Vagina (tissue), 2 donors: ENCODE measurements at places on chromosomes 1 and 21. TPM values are rescaled to one million over a fixed set of nuclear protein-coding genes. Genes with fewer than 3 reads are reported as not detected.
A peak's percentile ranks its signal among the peaks of the same experiment; 100 is the strongest.

DNA sequence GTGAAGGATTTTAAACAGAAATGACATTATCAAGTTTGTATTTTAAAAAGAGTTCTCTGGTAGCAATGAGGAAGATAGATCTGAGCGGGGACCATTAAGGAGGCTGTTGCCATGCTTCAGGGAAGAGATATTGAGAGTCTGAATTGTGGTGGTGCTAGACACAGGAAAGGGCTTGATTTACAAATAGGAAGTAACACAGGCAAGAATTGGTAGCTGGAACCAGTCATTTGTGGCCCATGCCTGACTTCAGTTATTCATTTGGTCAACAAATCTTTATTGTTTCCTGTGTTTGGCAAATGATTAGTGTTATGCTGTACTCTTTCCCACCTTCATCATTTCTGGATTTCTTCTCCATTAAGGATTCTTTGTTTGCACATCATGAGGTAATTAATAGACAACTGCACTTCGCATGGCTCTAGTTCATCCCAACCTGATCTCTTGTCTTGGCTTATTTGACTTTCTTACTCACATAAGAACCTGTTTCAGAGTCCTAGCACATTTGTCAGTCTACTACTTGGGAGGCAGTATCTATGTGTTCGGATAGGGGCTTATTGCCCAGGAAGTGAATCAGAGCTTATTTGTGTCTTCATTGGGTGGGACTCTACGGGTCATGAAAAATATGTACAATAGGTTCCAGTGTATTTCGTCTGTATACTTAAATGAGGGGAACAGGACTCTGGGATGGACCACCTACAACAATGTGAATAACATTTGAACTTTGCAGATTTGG, 32.3 kb downstream of the EEIG2 start:
- H3K4me1 ChIP-seq = peaks cover 40% of the 10 kb centered on the region
- DNase-seq = no peak
- no peak overlapping the region for H3K27ac ChIP-seq
- H3K4me3 ChIP-seq = no peak overlapping the region

OR6K3 gene
- not detected for total RNA-seq

RHCE gene
- not detected for total RNA-seq

DNA sequence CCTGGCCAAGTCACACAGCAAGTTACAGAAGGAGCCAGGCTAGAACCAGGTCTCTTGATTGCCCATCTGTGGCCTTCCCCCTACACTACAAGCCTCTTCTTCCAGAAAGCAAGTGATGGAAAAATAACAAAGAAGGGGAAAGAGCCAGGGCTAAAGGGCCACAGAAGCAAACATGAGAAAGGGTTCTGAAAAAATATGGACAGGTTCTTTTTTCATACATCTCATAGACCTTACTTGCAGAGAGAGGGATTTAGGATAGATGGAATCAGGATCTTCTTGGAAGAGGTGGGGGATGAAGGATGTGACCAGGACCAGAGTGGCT, 3.2 kb downstream of the RHBG start:
- no peak for DNase-seq
- no peak overlapping the region for H3K4me3 ChIP-seq
- H3K27ac ChIP-seq = no peak overlapping the region
- no peaks in the 10 kb centered on the region for H3K36me3 ChIP-seq
- peaks cover 11% of the 10 kb centered on the region for H3K4me1 ChIP-seq

EPHA10 gene
- 0.25 TPM for total RNA-seq

PTPRC gene
- 33.4 TPM for total RNA-seq

GRCh38 chr1:94342416-94342815, 75.8 kb upstream of the ABCD3 start:
- no peaks in the 10 kb centered on the region for H3K36me3 ChIP-seq
- H3K27ac ChIP-seq = no peak overlapping the region
- no peak for DNase-seq
- no peaks in the 10 kb centered on the region for H3K27me3 ChIP-seq

DNA sequence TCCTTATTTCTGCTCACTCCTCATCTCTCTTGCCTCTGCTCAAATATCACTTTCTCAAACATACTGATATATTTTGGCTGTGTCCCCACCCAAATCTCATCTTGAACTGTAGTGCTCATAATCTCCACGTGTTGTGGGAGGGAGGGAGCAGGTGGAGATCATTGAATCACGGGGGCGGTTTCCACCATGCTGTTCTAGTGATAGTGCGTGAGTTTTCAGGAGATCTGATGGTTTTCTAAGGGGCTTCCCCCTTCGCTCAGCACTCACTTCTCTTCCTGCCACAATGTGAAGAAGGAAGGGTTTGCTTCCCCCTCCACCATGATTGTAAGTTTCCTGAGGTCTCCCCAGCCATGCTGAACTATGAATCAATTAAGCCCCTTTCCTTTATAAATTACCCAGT, 26.6 kb downstream of the ZBTB8OS start:
- DNase-seq = no peak
- no peaks in the 10 kb centered on the region for H3K27me3 ChIP-seq
- H3K36me3 ChIP-seq = no peaks in the 10 kb centered on the region
- H3K4me3 ChIP-seq = no peak overlapping the region

DNA sequence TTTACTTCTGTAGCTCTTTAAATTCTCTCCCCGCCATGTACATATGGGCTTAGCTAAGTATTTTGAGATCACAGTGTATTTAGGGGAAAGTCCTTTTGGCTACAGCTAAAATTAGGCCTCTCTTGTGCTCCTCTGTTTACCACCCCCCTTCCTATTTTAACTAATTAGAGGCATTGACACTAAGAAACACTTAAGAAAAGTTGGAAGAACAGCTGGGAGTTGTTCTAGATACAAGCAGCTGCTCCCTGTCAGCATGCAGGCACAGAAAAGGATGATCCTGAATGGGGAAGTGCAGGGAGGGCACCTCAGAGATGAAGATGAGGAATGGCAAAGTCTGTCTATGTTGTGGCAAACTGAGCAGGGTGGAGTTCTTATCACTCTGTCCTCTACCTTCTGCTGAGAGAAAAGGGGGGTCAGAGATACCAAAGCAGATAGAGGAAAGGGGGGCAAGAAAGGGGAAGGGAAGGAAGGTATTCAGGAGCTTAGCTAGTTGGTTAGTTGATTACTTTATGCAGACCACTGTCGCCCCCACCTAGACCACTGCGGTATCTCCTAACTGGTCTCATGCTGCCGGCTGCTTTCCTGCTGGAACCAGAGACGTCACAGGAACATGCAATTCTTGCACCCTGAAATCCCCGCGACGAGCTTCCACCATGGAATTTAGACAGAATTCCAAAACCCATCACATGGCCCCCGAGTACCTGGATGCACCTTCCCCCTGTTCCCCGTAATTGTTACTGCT, 82.4 kb upstream of the HOOK1 start:
- H3K4me3 ChIP-seq = no peak overlapping the region
- peaks cover 36% of the 10 kb centered on the region for H3K4me1 ChIP-seq
- H3K27me3 ChIP-seq = no peaks in the 10 kb centered on the region

DNA sequence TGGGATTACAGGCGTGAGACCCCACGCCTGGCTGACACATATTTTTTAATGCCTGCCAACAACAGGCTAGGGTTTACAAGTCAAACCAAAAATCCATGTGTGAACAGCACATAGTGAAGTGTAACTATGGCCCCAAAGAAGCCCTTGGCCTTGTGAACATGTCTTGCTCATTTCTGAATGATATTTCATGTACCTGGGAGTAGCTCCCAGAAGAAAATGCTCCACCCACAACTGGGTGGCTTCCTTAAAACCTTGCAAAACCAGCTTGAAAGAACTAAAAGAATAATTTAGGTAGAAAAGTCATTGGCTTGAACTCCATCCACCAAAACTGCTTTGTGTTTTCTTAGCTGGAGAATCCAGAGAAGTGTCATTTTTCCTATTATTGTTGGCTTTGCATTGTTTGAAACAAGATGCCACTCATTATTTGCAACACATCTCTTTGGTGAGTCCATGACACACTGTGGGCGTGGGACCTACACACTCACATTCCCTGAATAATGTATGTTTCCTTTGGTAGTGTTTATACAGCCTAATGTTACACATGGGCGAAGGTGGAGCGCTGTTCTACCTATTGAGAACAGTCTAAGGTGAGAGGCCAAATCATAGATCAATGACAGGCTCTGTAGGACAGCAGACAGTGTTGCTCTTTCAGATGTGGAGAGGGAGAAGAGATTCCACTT, 28.5 kb upstream of the SDE2 start:
- peak overlapping the region; percentile 17 for H3K27ac ChIP-seq
- H3K27me3 ChIP-seq = no peaks in the 10 kb centered on the region
- DNase-seq = no peak
- no peaks in the 10 kb centered on the region for H3K36me3 ChIP-seq
- no peak overlapping the region for H3K4me3 ChIP-seq
- no peaks in the 10 kb centered on the region for H3K4me1 ChIP-seq

DNA sequence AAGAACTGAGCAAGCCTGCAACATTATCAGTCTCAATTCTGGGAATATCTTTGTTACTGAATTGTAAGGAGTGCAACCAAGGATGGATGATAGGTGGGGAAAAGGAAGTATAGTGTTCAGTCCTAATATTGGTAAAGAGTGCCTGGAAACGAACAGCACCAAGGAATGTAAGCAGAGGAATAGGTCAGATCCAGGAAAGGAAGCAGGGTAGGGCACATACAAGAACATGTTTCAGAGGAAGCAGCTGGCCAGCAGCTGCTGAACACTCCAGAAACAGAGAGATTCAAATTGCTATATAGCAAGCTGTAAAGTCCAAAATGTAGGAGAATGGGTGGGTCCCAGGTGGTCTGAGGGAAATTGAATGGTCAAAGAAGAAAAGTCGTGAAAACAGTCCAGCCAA, 37.9 kb downstream of the CRB1 start:
- no peaks in the 10 kb centered on the region for H3K27me3 ChIP-seq

PTPN7 gene
- 7.9 TPM for total RNA-seq

- no peak overlapping the region for H3K4me3 ChIP-seq
- no peaks in the 10 kb centered on the region for H3K4me1 ChIP-seq
- no peaks in the 10 kb centered on the region for H3K36me3 ChIP-seq
- H3K27me3 ChIP-seq = no peaks in the 10 kb centered on the region
- H3K27ac ChIP-seq = no peak overlapping the region
These were observed 53.8 kb downstream of the CLEC20A start for GRCh38 chr1:178442925-178443324.

DNA sequence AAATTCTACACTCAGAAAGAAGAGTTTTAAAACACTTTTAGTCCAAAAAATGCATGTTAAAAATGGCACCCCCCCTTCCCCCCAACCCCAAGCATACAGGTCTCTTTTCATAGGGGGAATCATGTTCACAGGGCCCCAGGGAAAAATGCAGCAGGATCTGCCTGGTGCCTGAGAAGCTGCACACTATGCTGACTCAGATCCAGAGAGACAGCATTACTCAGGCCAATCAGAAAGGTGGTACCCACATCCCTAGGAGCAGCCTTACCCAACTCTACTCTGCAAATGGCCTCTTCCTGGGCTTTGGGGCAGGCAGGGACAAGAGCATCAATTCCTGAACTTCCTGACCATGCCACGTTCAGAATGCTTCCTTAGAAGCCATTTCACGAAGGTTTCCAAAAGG, 119.0 kb downstream of the HIVEP3 start:
- H3K27me3 ChIP-seq = no peaks in the 10 kb centered on the region
- no peaks in the 10 kb centered on the region for H3K36me3 ChIP-seq
- no peak overlapping the region for H3K4me3 ChIP-seq
- peaks cover 40% of the 10 kb centered on the region for H3K4me1 ChIP-seq
- no peak for DNase-seq
- H3K27ac ChIP-seq = no peak overlapping the region

DNA sequence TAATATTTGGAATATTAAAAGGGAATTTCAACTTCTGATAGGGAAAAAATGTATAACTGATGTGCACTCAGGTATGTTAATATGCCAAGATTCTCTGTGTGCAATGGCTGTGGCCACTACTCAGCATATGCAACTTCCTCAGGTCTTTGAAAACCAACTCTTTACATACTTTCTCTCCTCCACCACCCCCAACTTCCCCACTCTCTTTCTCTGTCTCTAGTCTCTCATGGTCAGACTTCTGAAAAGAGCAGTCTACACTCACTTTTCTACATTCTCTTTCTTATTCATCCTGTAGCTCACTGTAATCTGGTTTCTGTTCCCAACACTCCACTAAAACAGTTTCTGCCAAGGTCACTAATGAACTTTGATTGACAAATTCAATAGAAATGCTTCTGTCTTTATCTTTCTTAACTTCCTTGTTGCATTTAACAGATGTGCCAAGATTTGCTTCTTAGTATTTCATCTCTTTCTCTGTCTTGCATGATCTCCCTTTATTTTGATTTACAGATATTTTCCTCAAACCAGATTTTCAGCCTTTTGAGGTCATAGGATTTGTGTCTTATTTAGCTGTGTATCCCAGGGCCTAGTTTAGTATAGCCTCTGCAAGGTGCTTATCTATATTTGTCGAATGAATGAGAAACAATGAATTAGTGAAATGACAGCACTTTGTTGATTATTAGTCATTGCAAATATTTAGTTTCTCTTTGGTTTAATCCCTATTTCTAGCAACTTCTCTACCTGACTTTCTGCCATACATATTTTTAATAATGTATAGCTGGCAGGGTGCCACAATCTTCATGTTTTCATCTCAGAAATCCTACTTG, 168.9 kb downstream of the LMO4 start:
- no peaks in the 10 kb centered on the region for H3K27me3 ChIP-seq
- DNase-seq = no peak
- H3K36me3 ChIP-seq = no peaks in the 10 kb centered on the region
- no peak overlapping the region for H3K4me3 ChIP-seq
- H3K4me1 ChIP-seq = no peaks in the 10 kb centered on the region

DNA sequence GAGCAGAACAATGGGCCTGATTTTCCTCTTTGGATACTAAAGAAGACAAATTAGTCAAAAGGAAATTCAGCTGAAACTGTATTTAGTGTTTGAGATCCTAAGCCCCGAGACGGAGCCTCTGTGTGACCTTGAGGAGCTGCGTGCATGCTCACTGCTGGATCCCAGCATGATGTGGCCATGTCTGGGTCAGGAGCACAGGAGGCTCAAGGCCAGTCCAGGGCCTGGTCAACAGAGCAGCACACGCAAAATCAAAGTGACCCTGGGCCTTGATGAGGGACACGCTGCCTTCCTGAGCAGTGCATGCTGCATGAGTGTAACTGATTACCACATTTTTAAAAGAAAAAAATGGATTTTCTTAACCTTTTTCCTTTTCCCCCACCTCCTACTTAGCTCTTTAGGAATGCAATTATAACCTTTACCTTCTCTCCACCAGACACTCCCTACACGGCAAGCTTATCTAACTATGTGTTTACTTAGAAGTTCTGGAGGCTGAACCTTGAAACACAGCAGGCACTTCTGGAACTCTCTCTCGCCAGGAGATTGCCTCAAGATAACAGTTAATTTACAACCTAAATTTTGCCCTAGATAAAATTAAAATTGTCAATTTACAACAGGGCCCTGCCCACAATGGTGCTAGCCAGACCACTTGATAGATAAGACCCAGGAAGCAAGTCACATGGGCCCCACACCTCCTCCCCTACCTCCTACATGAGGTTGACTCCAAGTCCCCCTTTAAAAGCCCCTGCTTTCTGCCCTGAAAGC, 144.6 kb downstream of the LRIG2 start:
- H3K27ac ChIP-seq = no peak overlapping the region
- no peaks in the 10 kb centered on the region for H3K27me3 ChIP-seq
- no peaks in the 10 kb centered on the region for H3K36me3 ChIP-seq
- H3K4me3 ChIP-seq = no peak overlapping the region

GRCh38 chr1:19974822-19975416, 4.5 kb downstream of the PLA2G2A start:
- no peaks in the 10 kb centered on the region for H3K36me3 ChIP-seq
- H3K27ac ChIP-seq = no peak overlapping the region
- H3K4me1 ChIP-seq = no peaks in the 10 kb centered on the region
- no peaks in the 10 kb centered on the region for H3K27me3 ChIP-seq
- no peak overlapping the region for H3K4me3 ChIP-seq
- DNase-seq = no peak

C1orf159 gene
- 11.8 TPM for total RNA-seq

HSD3B2 gene
- 10.1 TPM for total RNA-seq

GRCh38 chr1:203117611-203118575, 9.6 kb upstream of the ADORA1 start:
- peak; percentile 72 for DNase-seq
- no peak overlapping the region for H3K27ac ChIP-seq
- H3K36me3 ChIP-seq = no peaks in the 10 kb centered on the region
- no peak overlapping the region for H3K4me3 ChIP-seq
